Fibroblast of the aortic adventitia (primary cell): ENCODE measurements at places on chromosomes 2 and 18.

DNA sequence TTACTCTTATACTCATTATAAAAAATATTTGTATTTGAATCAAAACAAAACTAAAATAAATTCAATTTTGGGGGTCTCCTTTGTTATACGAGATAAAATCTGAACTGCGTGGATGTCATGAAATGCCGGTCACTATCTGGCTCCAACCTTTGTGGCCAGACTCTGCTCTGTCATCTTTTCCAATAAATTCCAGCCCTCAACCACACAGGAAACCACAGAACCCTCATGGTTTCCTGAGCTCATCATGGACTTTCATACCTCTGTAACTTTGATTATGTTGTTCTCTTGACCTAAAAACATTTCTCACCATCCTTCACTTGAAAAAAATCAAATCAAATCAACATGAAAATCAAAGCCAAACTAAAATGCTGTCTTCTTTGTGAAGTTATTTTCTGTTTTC lies 724.7 kb downstream of the METTL4 start:
- DNase-seq, result no peak

GRCh38 chr18:30132959-30133358 lies 909.6 kb downstream of the DSC3 start:
- no peak for DNase-seq

DNA sequence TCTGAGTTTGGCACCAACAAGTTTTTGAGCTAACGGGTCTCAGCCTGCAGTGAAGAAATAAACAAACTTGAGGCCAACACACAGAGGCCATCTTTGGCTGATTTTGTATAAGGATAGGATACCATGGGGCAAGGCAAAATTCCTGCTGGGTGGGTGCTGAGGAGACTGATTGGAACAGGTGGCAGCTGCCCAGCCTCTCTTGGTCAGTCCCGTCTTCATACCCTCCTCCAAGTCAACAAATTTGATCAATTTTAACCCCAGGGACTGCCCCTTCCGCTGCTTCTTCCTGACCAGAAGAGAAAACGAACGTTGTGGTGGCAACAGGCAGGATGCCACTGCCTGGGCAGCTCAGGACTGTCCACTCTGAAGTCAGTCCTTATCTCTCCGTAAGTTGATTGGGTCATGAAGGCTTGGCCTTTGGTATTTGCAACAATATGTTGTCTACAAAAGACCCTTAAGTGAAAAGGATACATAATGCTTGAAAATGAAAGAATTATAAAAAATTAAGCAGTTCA lies 139.3 kb downstream of the SPP2 start:
- DNase-seq, result no peak

DNA sequence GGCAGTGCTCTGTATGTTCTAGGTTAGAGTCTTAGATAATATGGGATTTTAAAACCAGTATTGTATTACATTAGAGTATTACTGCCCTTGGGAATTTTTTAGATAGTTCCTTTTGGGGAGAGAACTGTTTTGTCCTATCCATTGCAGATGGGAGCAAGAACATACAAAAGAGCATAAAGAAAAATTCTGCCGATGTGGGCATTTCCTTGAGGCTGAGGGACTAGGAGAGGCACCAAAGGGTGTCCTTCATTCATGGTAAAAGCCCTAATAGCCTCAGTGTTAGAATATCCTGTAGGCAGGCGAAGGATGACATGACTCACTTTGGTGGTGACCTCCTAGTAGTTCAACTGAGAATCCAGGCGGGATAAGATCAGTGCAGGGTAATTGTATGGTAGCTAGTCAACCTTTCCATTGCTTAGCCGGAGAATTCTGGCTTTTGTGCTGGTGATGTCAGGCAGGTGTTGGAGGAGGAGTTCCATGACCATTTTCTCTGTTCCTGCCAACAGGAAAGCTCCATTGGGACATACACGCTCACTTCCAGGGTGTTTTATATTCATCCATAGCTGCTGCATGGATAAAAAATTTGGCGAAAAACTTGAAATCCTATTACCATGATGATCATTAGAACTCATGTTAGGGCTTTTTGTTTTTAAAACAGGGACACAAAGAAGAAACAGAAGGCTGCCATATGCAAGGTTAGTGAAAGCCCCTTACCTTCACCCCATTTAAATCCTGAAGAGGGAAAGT lies 28.1 kb downstream of the EPAS1 start:
- no peak for DNase-seq

- DNase-seq, result no peak
These were observed 221.1 kb downstream of the GALR1 start for GRCh38 chr18:77470569-77471413.

GRCh38 chr2:29446847-29447246 lies 331.6 kb downstream of the CLIP4 start:
- DNase-seq, result no peak

GRCh38 chr2:85537600-85538506 lies 1.1 kb upstream of the MAT2A start:
- peak; percentile 58 for DNase-seq

- no peak for DNase-seq
These were observed 18.8 kb downstream of the GMCL1 start for GRCh38 chr2:69848186-69848790.

DNA sequence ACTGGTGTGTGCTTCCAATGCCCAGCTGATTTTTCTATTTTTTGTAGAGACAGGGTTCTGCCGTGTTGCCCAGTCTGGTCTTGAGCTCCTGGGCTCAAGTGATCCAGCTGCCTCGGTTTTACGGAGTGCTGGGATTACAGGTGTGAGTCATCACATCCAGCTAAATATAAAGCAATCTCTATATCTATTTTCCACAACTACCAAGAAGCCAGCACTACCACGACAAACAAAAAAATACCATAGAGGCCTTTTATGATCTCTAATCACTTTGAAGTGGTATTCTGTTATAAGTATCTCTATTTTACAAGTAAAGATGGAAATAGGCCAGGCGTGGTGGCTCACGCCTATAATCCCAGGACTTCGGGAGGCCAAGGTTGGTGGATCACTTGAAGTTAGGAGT lies 34.7 kb downstream of the C2orf74 start:
- no peak for DNase-seq

- DNase-seq, result no peak
These were observed 339.4 kb downstream of the BCL11A start for GRCh38 chr2:60213865-60214625.

GRCh38 chr18:39318462-39318861 lies 1752.9 kb upstream of the CELF4 start:
- no peak for DNase-seq

DNA sequence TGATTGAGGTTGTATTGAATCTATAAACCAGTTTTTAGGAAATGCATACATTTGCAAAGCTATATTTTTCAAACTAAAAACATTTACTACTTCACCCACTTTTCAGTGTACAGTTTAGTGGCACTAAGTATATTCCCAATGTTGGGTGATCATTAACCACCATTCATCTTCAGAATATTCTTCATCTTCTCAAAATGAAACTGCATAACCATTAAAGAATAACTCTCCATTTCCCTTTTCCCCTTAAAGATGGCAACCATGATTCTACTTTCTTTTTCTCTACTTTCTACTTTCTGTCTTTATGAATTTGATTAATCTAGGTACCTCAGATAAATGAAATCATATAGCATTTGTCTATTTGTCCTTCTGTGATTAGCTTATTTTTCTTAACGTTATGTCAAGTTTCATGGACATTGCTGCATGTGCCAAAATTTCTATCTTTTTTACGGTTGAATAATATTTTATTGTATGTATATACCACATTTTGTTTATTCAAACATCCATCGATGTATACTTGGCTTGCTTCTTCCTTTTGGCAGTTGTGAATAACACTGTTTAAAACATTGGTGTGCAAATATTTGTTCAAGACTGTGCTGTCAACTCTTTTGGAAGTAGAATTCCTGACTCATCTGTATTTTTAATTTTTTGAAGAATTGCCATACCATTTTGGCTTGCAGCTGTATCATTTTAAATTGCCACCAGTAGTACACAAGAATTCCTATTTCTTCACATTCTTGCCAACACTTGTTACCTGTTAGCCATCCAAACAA lies 104.9 kb downstream of the RPRM start:
- DNase-seq, result no peak

- DNase-seq, result peak; percentile 34
These were observed 253.2 kb upstream of the CTAGE1 start for GRCh38 chr18:22670914-22671313.

GRCh38 chr18:59455728-59456276 lies 96.7 kb upstream of the LMAN1 start:
- DNase-seq, result no peak

GRCh38 chr18:42039396-42039795 lies 84.4 kb downstream of the PIK3C3 start:
- DNase-seq, result no peak

GRCh38 chr2:218396688-218397462 lies 2.8 kb upstream of the CTDSP1 start:
- DNase-seq, result peak; percentile 44

GRCh38 chr2:58535182-58535581 lies 294.1 kb upstream of the FANCL start:
- no peak for DNase-seq

- DNase-seq, result no peak
These were observed 48.3 kb downstream of the RHBDD1 start for GRCh38 chr2:226884166-226884565.

DNA sequence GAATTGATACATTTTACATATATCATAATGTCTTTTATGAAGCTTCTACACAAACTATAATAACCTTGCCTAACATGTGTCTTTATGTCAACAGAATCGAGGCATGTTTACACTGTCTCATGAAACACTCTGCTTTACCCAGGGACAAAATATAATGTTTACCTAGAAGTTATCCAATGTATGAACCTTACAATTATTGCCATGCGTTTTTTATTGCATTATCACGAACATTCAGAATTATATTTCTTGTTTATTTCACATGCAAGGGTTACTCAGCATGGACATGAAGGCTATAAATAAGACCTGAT lies 19.8 kb downstream of the LONRF2 start:
- DNase-seq, result no peak

DNA sequence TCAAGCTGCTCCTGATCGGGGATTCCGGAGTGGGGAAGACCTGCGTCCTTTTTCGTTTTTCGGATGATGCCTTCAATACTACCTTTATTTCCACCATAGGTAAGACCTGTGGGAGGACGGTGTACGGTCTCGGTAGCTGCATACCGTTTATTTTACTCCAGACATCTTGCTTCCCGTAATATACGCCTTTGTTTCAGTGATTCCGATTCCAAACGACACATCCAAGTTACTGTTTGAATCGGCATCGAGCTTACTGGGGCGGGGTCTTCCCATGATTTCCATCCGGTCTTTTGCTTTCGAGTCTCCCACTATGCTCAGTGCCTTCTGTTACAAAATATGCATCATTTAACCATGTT lies 731 bp downstream of the RAB10 start:
- peak; percentile 17 for DNase-seq

GRCh38 chr2:102101097-102101848 lies 41.3 kb upstream of the IL1R1 start:
- DNase-seq, result no peak

GRCh38 chr2:11131166-11131920 lies 23.9 kb upstream of the SLC66A3 start:
- DNase-seq, result no peak

GRCh38 chr18:63161032-63161760 lies 158.4 kb downstream of the BCL2 start:
- no peak for DNase-seq

GRCh38 chr2:24667542-24667941 lies 125.6 kb downstream of the PTRHD1 start:
- no peak for DNase-seq

DNA sequence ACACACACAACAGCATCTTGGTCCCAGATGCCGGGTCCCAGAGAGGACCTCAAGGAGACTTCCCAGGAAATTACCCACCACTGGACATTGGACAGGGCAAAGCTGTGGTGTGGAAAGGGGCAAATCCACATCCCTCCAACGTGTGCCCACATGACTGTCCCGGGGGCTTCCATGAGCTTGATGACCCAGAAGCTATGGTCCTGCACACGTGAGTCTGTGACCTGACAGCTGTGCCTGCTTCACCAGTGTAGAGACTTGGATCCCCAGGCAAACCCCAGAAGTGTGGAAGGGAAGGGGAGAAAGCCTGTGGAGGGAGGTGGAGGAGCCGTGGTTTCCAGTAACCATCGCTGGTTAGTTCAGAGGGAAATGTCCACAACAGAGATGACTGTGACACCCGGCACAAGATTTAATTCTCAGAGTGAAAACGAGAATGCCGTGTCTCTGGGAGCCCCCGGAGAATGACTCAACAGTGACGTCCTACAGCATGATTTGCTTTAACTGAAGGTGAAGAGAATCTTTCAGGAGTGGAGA lies 19.1 kb upstream of the GPR55 start:
- no peak for DNase-seq

GRCh38 chr2:36708041-36708741 lies 11.7 kb downstream of the VIT start:
- DNase-seq, result peak; percentile 70

DNA sequence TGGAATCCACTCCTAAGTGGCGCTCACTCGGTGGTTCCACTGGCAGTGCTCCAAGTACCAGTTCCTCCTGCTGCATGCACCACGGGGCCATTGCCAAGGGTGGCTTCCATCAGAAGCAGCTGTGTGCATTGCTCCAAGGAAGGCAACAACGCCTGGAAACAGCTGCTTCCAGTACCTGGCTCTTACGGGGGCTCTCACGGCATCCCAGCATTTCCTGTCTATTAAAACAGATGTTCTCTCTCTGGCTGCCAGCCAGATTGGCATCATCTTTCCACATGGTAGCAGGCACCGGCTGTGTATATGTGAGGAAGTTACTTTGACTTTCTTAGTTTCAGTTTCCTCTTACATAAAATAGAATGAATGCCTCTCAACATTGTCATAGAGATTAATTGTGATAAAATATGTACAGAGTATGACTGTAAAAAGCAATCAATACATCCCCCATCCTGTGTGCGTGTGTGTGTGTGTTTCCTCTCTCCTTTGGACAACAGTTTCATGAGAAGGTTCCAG lies 84.9 kb downstream of the CMPK2 start:
- no peak for DNase-seq

DNA sequence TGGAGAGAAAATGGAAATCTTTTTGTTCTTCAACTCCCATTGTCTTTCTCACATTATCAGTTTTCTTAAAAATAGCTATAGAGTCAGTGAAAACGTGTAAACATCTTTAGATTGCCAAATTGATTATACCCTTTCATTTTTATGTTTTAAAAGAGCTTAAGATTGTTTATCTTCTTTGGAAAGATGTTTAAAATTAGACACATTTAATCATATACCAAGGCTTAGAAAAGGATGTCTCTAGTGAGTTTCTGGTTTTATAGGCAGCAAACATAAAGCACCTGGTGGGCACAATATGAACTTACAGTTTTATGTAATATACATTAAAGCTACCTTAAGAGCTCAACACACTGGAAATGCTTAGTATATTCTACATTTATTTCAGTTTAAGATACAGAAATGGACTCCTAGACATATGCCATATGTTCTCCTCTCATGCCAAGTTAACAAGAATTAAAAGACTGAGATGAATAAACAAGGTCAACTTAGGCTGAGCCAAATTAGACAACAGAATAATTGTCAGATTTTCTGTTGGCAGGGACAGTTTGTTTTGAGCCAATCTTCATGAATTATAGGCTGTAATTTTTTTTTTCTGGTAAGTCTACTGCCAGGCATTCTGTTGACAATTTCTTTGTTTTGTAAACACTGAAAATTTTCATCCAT lies 112.7 kb downstream of the OTX1 start:
- no peak for DNase-seq

GRCh38 chr2:63124218-63124617 lies 73.6 kb downstream of the OTX1 start:
- peak; percentile 0 for DNase-seq
